ENCODE measurements at places on chromosomes 12 and 14.

DNA sequence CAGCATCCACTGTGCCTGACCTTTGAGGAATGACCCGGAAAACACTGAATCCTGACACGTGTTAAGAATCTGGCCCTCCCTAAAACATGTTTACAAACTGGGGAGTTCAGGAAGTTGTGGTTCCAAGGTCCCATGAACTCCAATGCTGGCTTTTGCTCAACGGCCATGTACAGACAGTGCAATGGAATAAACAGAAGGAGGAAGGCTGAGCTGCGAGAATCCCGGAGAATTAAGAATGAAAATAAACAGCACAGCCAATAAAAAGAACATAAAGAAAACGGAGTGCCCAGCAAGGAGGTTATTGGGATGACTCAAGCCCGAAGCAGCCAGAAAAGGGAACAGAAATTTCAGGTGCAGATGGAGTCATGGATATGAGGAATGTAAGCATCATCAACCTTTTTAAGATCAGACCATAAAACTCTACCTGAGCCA, 32.3 kb downstream of the BCL11B start:
- no peak for DNase-seq

GRCh38 chr14:65156568-65157366, 54.5 kb upstream of the MAX start:
- no peak for DNase-seq

- DNase-seq, result no peak
Measured at GRCh38 chr14:99187858-99188257, 84.1 kb downstream of the BCL11B start.

GRCh38 chr14:68874746-68875155, 81.9 kb upstream of the ZFP36L1 start:
- no peak for DNase-seq

DNA sequence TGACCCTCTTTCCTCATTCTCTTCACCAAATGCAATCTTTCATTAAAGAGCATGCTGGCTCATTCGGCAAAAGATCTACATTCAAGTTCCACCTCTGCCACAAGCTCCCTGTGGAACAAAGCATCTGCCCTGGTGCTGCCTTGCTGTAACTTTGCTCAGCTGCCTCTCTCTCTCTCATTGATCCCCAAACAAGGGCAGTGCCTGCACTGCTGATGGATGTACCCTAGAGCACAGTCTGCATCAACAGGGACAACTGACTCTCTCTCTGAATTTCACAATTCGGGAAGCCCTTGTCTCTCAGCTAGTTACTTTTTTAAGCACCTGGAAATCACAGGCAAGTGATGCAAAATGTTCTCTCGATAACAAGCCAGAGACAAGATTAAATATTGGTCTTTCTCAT, 174.0 kb upstream of the DIO2 start:
- no peak for DNase-seq

GRCh38 chr14:23751616-23752015, 115.5 kb downstream of the DHRS2 start:
- DNase-seq, result no peak

DNA sequence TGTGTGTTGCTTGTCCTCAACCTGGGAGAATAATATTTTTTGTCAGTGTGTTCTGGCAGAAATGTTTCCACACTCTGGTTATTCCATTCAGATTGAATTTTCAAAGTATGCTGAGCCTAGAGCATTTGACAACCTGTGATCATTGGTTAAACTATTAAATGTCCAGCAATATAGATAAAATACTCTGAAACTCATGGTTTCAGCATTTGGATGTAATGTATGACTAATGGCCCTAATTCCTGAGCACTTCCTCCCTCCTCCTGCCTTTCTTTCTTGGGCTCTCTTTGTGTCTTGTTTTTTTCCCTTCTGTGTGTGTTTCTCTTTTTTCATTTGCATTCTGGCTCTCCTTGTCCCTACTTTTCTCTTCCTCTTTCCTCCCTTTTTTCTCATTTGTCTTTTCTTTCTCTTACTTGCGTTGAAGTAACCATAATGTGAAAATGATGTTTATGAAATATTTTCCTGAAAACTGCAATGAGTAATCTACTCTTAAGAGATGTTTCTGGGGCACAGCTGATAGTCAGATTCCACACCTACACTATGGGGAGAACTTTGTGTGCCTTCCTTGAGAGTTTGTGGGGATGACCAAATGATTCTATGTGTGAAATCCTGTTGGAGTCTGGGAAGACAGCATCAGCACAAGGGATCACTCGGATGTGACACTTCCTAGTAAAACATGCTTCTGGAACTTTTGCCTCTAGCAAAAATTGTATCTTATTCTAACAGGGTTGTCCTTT, 74.6 kb downstream of the FRMD6 start:
- no peak for DNase-seq

DNA sequence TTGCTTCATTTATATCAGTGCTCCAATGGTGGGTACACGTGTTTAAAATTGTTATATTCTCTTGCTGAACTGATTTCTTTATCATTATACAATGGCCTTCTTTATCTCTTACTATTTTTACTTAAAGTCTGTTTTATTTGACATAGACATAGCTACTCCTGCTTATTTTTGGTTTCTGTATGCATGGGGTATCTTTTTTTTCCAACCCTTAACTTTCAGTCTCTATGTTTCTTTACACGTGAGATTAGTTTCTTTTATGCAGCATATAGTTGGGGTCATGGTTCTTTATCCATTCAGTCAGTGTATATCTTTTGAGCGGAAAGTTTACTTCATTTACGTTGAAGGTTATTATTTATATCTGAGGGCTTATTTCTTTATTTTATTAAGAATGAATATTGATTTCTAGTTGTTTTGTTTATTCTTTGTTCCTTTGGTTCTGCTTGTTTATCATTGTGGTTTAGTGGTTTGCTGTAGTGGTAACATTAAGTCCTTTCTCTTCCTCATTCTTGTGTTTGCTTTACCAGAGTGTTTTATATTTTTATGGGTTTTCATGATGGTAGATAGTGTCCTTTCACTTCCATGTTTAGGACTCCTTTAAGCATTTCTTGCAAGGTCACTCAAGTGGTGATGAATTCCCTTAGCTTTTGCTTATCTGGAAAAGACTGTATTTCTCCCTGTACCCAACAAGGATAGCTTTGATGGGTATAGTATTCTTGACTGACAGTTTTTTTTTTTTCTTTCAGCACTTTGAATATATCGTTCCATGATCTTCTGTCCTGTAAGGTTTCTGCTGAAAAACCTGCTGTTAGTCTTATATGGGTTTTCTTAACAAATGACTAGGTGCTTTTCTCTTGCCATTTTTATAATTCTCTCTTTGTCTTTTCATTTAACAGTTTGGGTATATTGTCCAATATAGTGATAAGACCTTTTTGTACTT, 38.3 kb upstream of the FAR2 start:
- peak; percentile 16 for DNase-seq
